IMR-90 (cell line): ENCODE measurements at places on chromosomes 16 and 17. TPM values are rescaled to one million over a fixed set of nuclear protein-coding genes. Genes with fewer than 3 reads are reported as not detected.

GRCh38 chr17:76408037-76408849 is 23.8 kb downstream of the SPHK1 start:
- DNase-seq: peak; percentile 39
- peaks cover 7% of the 10 kb centered on the region; the same call in 1 of the 2 replicates for H3K4me1 ChIP-seq
- no peak overlapping the region for H3K4me3 ChIP-seq
- no peaks in the 10 kb centered on the region for H3K27me3 ChIP-seq

- no peak overlapping the region for H3K4me3 ChIP-seq
- no peak overlapping the region for H3K27ac ChIP-seq
- H3K27me3 ChIP-seq: no peaks in the 10 kb centered on the region
- H3K36me3 ChIP-seq: peaks cover 5% of the 10 kb centered on the region; the same call in 1 of the 2 replicates
Measured at GRCh38 chr17:66634193-66634592, 200.7 kb upstream of the CACNG5 start.

CHST4 gene
- 0.04 TPM in 1 of 2 replicates, not detected in the other for polyA plus RNA-seq

FOXN1 gene
- not detected in 2 replicates for polyA plus RNA-seq
